Fibroblast of mammary gland (primary cell): ENCODE measurements at places on chromosomes 1 and 21.
A peak's percentile ranks its signal among the peaks of the same experiment; 100 is the strongest.

DNA sequence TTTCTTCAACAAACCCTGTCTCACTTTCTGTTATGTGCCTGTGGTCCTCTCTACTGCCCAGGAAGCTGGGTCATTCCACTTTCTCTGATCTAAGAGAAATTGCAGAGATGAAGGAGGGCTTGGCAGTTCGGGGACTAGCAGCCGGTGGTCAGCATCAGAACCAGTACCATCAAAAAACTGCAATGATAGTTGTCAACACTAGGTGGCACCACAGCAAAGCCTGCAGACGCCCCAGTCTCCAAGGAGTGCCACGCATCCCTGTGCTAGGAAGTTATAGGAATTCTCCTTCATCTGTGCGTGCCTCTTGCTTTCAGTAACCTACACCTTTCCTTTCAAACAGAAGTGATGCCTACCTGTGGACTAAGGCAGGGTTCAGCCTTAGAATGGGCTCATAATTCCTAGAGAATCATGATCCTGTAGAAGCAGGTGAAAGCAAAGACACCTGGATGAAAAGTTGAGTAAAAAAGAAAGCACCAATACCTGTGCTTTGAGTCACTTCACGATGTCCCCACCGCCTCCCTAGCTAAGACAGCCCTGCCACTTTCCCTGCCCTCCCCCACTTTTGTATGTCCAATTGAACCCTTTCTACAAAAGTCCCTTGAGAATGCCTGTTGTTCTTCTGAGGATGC is 129.2 kb downstream of the ADAMTS1 start:
- peak; percentile 57 for DNase-seq

- no peak for DNase-seq
These were observed 93.8 kb downstream of the SYT2 start for GRCh38 chr1:202616355-202616915.

GRCh38 chr1:219049501-219049900 is 124.2 kb upstream of the LYPLAL1 start:
- peak; percentile 3 for DNase-seq

DNA sequence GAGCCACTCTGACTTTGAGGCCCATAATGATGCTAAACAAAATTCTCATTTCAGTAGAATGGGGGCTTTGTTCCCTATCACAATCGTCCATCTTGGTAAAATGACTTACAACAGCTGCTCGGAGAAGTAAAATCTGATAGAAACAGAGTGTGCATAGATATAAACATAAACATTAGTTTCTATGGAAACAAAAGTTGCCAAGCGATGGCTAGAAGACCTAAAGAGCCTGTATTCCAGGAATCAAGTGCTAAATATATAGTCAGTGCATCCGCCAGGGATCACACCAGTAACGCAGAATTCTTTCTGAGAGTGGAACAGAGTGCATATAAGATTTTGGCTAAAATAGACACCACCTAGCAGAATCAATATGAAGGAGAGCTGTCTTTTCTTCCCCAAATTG is 91.2 kb upstream of the KAZN start:
- DNase-seq: no peak

DNA sequence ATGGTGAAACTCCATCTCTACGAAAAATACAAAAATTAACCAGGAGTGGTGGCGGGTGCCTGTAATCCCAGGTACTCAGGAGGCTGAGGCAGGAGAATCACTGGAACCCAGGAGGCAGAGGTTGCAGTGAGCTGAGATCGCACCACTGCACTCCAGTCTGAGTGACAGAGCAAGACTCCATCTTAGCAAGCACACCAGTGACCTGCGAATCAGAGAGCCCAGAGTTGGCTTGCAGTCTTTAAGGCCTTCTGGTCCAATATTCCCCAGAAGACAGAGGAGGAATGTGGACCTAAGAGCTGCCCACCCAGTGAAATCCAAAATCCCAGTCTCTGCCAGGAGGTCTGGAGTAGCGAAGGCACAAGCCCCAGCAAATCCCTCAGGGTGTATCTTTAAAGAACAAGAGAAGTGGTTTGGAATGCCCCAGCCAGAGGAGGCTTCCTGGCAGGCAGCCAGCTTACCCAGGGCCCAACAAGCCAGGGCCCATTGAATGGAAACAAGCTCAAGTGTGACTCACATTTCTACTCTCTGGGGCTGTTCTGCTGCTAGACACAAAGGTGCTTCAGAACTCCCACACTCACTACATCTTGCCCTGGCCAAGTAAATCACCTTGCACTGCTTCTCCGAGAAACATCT is 23.9 kb downstream of the GPR161 start:
- DNase-seq: peak; percentile 52
